ENCODE measurements at places on chromosomes 11 and 22. TPM values are rescaled to one million over a fixed set of nuclear protein-coding genes. Genes with fewer than 3 reads are reported as not detected.

DNA sequence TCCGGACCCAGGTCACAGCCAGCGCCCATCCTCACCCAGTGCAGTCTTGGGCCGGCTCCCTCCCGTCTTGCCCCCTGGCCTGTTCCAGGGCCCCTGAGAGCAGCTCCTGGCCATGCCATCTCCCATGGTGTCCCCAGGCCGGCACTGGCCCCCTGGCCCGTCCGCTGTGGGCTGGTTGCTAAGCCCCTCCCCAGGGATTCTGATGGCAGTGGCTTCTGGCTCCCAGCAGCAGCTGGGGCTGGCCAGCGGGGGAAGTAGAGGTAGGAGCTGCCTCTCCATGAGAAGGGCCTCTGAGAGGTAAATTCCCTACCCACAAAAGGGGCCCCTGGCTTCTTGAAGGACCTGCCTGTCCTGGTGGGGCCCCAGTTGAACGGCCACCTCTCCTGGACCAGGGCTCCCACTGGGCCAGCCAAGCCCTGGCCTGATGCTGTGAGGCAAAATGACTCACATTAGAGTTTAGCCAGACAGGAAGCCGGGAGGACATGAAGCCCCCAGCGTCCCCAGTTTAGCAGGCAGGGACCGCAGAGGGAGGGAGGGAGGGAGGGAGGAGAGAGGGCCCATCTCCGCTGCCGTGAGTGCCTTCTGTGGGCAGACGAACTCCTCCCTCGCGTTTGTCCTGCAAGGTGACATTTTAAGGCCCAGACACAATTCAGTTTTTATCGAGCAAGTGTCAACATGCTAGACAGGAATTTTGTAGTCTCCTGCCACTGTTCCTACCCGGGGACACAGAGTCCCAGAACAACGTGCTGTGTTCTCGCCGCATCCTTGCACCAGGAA, 32.9 kb upstream of the GAL start:
- no peaks in the 10 kb centered on the region for H3K36me3 ChIP-seq

DNA sequence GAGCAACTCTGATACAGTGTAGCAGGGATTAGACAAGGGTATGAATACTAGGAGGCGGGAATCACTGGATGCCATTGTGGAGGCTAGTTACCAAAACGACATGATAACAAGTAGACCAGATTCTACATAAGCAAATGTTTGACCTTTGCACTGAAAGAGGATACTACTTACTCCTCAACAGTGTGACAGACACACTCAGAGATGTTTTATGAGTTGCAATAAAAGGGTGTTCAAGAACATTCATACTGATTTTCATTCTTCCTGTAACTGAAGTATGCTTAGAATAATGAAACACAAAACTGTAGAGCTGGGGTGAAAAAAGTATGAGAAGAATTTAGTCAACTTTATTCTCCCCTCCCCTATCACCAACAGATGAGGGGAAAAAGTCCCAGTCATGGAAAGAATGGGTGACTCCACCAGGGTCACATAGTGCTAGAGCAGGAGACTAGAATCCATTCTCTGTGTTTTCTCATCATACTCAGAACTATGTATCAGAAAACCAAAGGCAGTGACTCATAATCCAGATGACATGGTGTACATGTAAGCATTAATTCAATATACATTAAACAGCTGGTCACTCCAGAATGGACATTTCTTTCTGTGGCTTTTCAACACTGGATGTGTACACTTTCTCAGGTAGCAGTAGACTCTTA, 32.8 kb downstream of the ARHGAP20 start:
- no peak for DNase-seq
- no peaks in the 10 kb centered on the region for H3K4me1 ChIP-seq

DNA sequence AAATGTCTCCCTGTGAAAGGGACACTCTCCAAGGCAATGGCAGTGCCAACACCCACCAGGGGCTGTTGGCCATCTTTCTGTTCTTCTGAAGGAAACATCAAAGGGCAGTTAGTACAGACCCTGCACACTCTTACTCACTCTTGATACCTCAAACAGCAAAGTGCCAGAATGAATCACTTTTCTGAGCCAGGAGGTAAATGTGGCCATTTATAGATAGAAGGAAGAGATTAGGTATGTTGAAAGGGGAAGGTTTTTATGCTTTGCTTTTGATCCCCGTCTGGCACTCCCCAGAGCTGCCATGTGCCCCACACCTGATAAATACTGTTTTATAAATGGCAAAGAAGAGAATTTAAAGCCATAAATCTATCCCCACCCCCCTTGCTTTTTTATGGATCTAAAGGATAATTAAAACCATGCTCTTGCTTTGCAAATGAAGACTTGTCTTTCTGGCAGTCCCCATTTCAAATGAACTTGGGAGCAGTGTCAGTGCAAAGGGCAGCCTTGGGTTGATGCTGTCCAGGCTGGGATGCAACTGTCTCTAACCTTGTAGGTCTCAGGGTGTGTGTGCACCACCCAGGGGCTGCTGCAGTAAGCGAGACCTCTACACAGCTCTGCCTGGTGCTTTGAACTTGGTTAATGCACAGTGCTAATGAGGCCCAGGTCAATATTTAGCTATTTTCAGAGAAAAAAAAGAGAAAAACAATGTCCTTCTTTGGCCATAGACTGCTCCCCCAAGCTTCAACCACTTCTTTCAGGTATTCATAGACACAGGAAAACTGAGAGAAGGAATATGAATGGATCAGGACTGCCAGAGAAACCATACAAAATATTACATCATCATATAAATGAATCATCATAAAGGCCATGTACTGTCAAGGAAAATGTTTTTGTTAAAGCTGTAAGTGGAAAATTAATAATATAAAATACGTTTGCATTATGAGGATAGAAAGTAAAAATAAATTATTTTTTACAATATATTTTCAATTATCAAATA, 207.5 kb downstream of the ETS1 start:
- no peaks in the 10 kb centered on the region for H3K27me3 ChIP-seq
- no peaks in the 10 kb centered on the region for H3K4me1 ChIP-seq
- H3K27ac ChIP-seq, result no peak overlapping the region
- DNase-seq, result no peak

- peaks cover 53% of the 10 kb centered on the region for H3K36me3 ChIP-seq
- no peak overlapping the region for H3K27ac ChIP-seq
- H3K27me3 ChIP-seq, result no peaks in the 10 kb centered on the region
- H3K4me1 ChIP-seq, result no peaks in the 10 kb centered on the region
- no peak for DNase-seq
These were observed 7.7 kb downstream of the CCS start for GRCh38 chr11:66600631-66601233.

- H3K36me3 ChIP-seq, result no peaks in the 10 kb centered on the region
- no peak overlapping the region for H3K27ac ChIP-seq
- no peaks in the 10 kb centered on the region for H3K27me3 ChIP-seq
- H3K4me1 ChIP-seq, result no peaks in the 10 kb centered on the region
- no peak overlapping the region for H3K4me3 ChIP-seq
- DNase-seq, result no peak
These were observed 127.0 kb upstream of the SERPIND1 start for GRCh38 chr22:20646906-20647305.

- peak; percentile 99 for DNase-seq
- H3K27me3 ChIP-seq, result no peaks in the 10 kb centered on the region
- H3K36me3 ChIP-seq, result no peaks in the 10 kb centered on the region
- peaks cover 27% of the 10 kb centered on the region for H3K4me1 ChIP-seq
- H3K27ac ChIP-seq, result peak overlapping the region; percentile 82
- no peak overlapping the region for H3K4me3 ChIP-seq
These were observed 79.6 kb downstream of the ME3 start for GRCh38 chr11:86592659-86593451.

- no peaks in the 10 kb centered on the region for H3K36me3 ChIP-seq
- DNase-seq, result peak; percentile 79
- peak overlapping the region; percentile 88 for H3K27ac ChIP-seq
- H3K27me3 ChIP-seq, result no peaks in the 10 kb centered on the region
These were observed 35.6 kb downstream of the GAS2 start for GRCh38 chr11:22702031-22702430.

- no peak overlapping the region for H3K4me3 ChIP-seq
- DNase-seq, result no peak
- H3K27ac ChIP-seq, result no peak overlapping the region
- H3K4me1 ChIP-seq, result no peaks in the 10 kb centered on the region
These were observed 451.2 kb downstream of the INSC start for GRCh38 chr11:15565880-15566279.

DNA sequence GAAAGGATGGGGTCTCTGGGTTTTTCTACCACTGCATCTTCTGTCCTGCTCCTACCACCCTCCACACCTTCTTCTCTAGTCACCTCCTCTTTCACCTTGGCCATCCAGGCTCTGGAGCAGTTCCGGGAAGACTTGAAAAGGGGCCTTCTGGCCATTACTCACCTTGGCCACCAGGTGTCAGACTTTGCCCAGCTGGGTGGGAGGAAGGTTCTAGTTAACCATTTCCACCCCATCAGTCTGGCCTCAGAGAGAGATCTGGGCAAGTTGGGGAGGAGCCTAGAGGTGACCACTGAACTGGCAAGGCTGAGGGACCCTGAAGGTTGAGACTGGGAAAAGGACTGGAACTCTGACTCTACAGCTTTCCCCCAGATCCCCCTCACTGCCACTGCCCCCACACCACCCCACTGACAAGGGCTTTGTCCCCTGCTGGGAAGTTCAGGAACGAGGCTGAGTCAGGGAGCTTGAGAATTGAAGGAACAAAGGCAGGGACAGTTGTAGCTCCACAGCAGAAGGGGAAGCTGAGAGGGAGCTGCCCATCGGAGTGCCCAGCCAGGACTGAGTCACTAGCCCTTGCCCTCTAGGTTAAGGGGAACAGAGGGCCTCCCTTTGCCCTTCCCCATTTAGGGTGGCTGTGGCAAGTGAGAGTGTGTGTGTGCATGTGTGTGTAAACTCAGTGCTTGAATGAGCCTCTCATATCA, 3.7 kb upstream of the POLD4 start:
- H3K4me3 ChIP-seq, result no peak overlapping the region
- H3K27me3 ChIP-seq, result no peaks in the 10 kb centered on the region
- DNase-seq, result peak; percentile 82

DNA sequence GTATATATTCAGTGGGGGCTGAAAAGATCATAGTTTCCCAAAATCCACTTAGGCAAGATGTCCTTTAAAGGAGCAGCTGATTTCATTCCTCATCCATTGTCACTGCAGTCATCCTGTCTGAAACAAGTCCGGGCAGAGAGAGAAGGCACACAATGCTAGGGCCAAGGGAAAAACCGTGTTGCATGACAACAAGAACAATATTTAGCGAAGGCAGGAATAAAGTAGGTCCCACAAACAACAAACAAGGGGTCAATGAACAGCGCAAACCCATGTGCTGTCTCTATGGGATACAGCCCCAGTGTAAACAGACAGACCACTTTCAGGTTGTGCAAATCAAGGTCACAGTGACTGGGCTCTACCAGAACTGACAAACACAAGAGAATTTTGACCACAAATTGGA, 9.0 kb downstream of the PAMR1 start:
- H3K4me3 ChIP-seq, result no peak overlapping the region
- H3K36me3 ChIP-seq, result no peaks in the 10 kb centered on the region
- H3K4me1 ChIP-seq, result no peaks in the 10 kb centered on the region
- peaks cover 11% of the 10 kb centered on the region for H3K27me3 ChIP-seq

DNA sequence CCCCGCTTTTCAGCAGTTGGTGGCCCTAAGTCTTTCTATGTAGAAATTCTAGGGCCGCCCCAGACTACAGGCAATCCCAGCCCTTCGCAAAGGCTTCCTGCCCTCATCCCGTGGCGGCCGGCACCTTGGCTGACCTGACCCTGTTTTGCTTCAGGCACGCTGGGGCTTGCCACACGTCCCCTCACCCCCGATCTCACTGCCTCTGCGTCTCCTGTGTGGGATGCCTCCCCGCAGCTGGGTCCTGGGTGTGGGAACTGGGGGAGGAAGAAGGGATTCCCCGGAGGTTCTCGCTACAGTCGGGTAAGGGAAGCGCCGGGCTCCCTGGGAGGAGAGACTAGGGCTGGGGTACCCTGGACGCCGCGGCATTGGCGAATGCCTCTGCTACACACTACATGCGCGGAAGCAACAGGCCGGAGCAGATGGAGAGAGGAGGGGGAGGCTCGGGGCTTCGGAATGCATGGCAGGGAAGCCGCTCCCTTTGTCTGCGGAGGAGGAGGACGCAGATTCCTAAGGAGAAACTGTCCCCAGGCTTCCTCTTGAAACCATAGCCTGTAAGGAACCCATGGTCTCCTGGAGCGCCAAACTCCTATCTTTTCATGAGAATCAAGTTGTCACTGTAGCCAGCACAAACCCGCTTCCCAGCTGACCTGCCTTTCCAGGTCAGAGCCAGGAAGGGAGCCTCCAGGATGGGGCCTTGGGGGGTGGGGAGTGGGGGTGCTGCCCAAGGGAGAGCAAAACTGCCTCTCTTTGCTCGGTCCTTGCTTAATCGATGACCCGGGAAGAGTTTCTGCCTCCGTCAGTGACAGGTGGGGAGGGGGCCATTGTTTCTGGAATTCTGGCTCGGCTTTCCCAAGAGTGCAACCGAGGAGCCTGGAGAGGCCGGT, 1.4 kb downstream of the DTX4 start:
- H3K36me3 ChIP-seq, result peaks cover 14% of the 10 kb centered on the region
- H3K27ac ChIP-seq, result peak overlapping the region; percentile 98
- H3K4me1 ChIP-seq, result peaks cover 28% of the 10 kb centered on the region
- no peak for DNase-seq

GRCh38 chr11:125950178-125950490, 4.3 kb downstream of the VSIG10L2 start:
- H3K4me3 ChIP-seq, result no peak overlapping the region
- no peaks in the 10 kb centered on the region for H3K4me1 ChIP-seq
- no peaks in the 10 kb centered on the region for H3K27me3 ChIP-seq
- no peak for DNase-seq
- no peaks in the 10 kb centered on the region for H3K36me3 ChIP-seq
- no peak overlapping the region for H3K27ac ChIP-seq

GRCh38 chr11:63007920-63008319, 7.7 kb downstream of the SLC22A8 start:
- H3K36me3 ChIP-seq, result no peaks in the 10 kb centered on the region
- H3K27me3 ChIP-seq, result no peaks in the 10 kb centered on the region
- H3K4me3 ChIP-seq, result no peak overlapping the region
- H3K27ac ChIP-seq, result no peak overlapping the region

Gene SPA17
- polyA plus RNA-seq, result 7.4 TPM

Gene KRTAP5-2
- polyA plus RNA-seq, result 0.42 TPM

Gene SLC22A6
- not detected for polyA plus RNA-seq

Gene ISX
- polyA plus RNA-seq, result 74.1 TPM
